ENCODE measurements at places on chromosomes 12 and 14. TPM values are rescaled to one million over a fixed set of nuclear protein-coding genes. Genes with fewer than 3 reads are reported as not detected.

Gene SOAT2
- 0.35 TPM for total RNA-seq

Gene KRT6B
- not detected for total RNA-seq

GRCh38 chr12:6927379-6928021, at the start of gene ATN1:
Gene ATN1, plus strand, starts transcription at chr12:6927959. Its CDS starts 6,043 bp downstream, at chr12:6934002.
- DNase-seq = no peak

GRCh38 chr14:44149597-44149996, 357.5 kb downstream of the FSCB start:
- DNase-seq = no peak

GRCh38 chr12:7628381-7628961, 37.2 kb downstream of the APOBEC1 start:
- DNase-seq = no peak

DNA sequence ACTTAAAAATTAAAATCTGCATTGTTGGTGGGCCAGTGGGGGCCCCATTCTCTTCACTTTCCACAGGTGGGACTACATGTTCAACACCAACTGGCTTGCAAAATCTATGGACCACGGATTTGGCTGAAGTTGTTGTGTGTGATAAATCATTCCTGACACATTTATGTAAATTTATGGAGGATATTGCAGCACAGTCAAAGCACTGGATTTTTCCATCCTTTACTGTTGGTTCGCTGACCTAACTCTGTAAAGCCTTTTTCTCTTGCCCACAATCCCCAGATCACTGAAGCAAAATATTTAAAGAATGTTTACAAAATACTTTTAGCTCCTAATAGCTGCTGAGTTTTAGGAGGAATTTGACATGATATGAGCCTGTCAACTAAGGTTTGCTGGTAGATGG, 219.7 kb upstream of the PRICKLE1 start:
- no peak for DNase-seq

DNA sequence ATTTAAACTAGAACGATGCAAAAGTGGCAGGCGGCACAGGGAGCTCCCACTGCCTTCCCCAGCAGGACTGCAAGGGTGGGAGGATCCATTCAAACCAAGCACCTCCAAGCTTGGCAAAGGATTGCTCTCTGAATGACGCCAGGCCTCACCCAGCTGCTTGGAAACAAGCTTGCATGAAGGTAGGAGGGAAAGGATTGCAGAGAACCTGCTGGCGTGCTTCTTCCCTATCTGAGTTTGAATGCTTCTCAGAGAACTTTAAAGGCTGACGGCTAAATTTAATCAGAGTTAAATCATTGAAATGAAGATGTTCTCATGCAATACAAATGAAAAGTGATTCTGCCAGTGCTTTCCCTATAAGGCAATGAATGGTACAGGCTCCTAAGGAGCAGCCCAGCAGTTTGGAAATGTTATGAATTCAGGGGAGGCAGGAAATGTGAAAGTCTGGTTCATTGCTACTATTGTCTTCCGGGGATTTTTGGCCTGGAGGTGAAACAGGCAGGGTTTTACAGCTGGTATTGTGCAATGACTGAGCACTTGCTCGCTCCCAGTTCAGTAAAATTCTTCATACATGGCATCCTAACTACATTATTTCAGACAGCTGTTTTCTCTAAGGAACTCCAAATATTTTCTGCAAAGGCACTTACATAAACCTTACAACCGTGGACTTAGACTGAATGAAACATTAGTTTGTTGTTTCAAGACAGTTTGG, 31.9 kb upstream of the DUSP6 start:
- no peak for DNase-seq

- no peak for DNase-seq
Observed at GRCh38 chr12:12748044-12748443, 30.9 kb downstream of the CDKN1B start.

- DNase-seq = no peak
Observed at GRCh38 chr12:113609692-113610469, 138.2 kb upstream of the LHX5 start.
